Renal pelvis (tissue), 12 donors: ENCODE measurements at places on chromosomes 2 and 18.

- no peak for DNase-seq
Observed at GRCh38 chr18:9894454-9895068, 8.8 kb downstream of the TXNDC2 start.

DNA sequence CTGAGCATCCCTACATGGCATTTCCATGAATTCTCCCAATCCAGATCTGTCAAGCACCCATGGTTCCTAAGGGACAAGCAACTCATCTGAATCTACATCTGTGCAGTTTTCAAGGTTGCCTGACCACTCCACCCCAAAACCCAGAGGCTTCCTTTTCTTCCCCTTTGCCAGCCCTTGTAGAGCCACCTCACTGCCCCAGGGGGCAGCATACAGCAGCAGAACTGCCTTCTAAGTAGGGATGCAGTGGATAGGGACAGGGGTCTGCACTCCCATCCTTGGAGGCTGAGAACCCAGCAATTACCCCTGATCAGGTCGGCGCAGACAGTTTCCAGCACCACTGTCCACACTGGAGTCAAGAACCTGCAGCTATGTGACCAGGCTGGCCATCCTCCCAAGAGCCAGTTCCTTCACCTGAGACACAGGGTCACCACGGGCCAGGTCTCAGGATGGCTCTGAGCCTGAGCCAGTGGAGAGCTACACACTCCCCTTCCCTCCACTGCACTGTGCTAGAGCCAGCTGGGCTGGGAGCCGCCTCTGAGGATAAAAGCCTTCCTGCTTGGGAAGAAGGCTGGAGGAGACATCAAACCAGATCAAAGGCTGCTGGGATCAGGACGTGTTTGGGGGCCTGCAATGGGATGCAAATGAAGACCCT, 283.1 kb downstream of the CELF4 start:
- no peak for DNase-seq

DNA sequence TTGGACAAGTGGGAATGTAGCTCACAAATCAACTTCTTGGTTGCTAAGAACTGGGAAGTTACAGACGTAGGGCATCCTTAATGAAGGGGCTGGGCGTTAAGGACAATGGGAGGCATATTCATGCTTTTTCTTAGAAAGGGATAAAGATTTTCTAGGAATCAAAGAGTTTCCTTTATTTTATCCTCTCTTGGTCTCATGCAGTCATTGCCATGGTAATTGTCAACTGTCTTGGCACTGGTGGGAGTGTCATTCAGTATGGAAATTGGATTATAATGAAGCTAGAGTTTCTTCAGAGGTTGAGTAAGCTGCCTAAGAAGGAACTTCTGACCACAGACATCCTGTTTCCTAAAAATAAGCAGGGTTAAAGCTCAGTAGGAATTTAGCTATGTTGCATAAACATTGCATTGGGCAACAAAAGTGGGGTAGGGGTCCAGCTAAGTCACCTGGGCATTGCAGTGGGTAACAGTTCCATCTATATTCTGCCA, 114.0 kb downstream of the LYPD6B start:
- no peak for DNase-seq

- no peak for DNase-seq
Observed at GRCh38 chr2:25561136-25561850, 112.1 kb downstream of the DTNB start.

- no peak for DNase-seq
Observed at GRCh38 chr2:170365686-170366085, 187.7 kb downstream of the MYO3B start.

DNA sequence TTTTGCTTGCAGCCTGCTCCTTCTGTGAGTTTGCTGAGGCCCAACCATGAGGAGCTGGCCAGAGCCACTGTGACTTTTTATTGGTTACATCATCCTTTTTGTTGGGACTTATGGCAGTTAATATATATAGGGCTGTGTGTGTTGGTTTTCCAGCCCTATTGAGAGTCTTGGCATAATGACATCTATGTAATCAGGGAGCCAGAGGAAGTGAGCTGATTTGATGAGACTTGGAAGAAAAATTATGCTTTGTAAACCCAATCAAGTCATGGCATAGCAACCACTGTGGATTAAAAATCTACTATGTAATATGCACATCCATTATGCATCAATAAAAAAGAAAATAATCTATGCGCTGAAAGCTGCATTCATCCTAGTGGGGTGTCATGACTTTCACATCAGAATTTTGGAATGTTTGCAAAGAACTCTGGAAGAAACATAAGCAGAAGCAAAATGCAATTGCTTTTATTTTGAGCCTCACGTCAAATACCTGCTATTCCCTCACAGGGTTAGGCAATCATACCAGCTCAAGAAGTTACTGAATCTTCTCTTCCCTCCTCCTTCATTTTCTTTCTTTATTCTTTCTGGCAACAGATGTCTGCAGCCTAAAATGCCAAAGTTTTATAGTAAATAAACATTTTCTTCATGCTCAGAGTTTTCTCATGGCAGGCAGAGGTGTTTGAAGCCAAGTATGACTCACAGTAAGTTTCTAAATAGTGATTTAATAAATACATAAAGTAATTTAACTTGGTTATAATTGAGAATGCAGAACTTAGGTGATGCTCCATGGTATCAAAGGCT, 308.5 kb downstream of the KCNS3 start:
- DNase-seq = no peak

DNA sequence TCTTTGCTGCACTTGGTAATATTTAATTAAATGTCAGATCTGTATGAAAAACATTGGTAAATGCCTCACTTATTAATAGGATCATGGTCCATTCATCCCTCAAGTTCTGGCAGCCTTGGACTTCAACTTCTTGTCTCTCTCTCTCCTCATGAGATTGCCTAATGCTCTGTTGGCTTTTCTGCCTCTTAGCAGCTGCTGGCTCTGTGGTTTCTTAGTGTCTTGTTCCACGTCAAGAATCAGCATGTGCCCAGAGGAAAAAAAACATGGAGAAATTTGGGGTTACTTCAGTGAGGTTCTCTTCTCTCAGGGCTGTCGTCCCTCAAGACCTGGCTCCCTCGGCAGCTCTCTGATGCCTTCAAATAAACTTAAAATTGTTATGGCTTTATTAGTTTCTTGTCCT, 75.4 kb downstream of the TAF4B start:
- DNase-seq = no peak

DNA sequence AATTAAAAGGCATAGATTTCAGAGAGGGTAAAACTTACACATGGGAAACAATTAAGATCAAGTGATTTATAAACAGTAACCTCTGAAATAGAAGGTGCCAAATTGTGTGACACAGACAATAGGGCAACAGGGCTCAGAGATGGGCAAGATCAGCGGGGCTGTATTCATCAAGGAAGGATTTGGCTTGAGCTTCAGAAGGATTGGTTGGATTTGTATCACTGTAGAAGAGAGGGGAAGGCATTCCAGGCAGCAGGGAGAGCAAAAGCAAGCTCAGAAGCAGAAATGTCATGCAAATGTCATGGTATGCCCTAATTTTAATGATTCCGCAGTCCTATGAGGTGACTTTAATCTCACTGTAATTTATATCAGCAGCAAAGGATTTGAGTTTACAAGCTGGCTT, 415.0 kb upstream of the NRP2 start:
- no peak for DNase-seq

DNA sequence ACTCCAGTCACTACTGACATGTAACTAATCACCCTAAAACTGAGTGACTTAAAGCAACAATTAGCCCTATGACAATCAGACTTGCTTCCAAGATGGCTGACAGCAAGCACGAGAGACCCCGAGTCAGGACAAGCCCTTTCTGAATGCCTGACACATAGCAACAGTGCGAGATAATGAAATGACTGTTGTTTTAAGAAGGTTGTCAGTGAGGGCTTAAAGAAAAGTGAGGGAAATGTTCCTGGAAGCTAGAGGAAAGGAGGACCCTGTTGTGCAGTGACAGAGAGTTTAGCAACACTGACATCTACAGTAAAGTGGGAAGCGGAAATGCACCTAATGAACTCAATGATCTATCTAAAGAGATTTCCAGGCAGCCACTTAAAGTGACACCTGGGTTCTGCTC, 163.1 kb downstream of the STK39 start:
- no peak for DNase-seq

DNA sequence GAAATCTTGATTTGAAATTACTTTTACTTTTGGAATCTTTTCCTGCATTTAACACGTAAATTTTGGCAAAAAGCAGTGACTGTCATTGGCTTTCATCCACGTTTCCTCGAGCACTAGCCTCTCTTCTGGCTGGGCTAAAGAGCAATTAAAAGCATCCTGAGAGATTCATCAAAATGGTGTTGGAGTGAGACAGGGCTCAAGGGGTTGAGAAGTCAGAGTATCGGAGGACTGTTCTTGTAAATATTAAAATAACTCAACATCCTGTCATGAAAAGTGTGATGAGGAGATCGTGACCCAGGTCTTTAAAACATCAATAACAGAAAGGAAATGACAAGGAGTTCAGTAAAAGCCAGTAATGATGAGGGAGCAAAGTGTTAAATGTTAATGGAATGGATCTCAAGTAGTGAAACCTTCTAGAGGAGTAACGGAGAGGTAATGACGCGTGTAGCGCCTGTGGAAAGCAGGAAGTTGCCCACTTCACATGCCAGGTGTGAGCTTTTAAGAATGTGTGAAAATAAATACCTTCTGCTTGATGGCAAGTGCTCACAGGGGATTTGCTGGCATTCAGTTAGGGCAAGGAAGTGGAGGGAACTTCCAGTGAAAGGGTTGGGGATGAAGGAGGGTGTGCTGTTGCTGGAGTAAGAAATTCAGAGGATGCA, 754.4 kb downstream of the ADCYAP1 start:
- DNase-seq = peak; percentile 39

- DNase-seq = no peak
Observed at GRCh38 chr2:239725551-239725890, 299.6 kb downstream of the NDUFA10 start.

DNA sequence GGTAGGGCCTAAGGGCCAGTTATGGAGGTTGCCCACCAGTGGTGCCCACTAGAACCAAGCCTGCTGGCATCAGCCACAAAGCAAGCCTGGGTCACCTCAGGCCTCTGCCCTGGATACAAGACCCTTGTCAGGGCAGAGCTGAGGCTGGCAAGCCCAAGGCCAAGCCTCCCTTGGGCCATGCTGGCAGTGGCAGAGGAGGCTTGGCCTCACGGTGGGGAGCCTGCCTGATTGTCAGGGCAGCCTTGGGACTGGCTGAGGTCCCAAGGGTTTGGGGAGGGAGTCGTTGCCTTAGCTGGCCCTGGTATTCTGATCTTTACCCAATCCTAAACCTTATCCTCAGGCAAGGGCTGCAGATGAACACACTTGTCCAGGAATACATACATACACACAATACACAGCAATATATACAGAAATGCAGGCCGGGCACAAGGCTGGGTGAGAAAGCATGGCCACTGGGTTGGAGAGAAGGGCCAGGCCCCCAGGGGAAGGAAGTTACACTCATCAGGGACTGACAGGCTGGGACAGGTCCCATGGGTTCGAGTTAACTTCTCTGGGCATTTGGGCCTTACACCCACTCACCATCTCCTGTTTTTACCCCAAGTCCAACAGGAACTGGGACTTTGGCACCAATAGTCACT, 21.0 kb downstream of the CCT7 start:
- DNase-seq = no peak

GRCh38 chr18:77014538-77014937, 118.0 kb downstream of the MBP start:
- no peak for DNase-seq

DNA sequence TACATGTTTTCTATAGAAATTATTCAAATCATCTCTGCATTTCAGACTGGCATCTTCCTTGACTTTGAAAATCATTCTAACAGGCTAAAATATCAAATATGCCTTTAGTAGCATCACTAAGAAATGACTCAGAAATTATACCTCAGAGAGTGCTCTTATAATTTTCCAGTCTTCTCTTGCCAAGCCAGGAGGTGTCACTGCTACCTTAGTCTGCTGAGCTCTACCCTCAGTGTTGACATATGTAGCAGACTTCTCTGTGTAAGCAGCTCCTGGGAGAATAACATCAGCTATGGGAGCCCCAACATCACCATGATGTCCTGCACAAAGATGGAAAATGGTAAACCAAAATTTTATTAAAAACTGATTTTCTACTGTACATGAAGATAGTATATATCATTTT, 31.6 kb downstream of the NDUFS1 start:
- DNase-seq = no peak

GRCh38 chr2:15049096-15049993, 416.8 kb downstream of the LRATD1 start:
- DNase-seq = no peak

- DNase-seq = no peak
Observed at GRCh38 chr2:36650031-36650829, 46.3 kb upstream of the VIT start.

GRCh38 chr2:19873014-19873413, 28.8 kb downstream of the TTC32 start:
- no peak for DNase-seq

GRCh38 chr2:161096336-161096735, 63.9 kb upstream of the TANK start:
- peak; percentile 15 for DNase-seq

DNA sequence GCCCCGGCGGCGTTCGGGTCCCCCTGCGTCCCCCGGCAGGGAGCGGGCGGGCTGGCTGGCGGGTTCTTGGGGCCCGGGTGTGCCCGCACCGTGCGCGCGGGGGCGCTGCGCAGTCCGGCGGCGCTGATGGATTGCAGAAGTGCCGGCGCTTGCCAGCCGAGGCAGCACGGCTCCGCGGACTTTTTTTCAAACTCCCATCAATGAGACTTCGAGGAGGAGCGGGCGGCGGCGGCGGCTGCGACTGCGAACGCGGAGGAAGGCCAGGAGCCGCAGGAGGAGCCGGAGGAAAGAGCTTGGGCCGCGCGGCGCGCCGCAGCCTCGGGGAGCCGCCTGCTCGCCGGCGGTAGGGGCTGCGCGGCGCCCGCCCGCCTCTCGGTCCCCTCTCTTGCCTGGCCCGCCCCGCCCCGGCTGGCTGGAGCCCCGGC, at the start of gene GLI2:
GLI2 (plus strand) TSS at position 123 of the 425 bp plus-strand sequence. CDS start 61,453 bp downstream, outside the sequence.
- peak; percentile 85 for DNase-seq

DNA sequence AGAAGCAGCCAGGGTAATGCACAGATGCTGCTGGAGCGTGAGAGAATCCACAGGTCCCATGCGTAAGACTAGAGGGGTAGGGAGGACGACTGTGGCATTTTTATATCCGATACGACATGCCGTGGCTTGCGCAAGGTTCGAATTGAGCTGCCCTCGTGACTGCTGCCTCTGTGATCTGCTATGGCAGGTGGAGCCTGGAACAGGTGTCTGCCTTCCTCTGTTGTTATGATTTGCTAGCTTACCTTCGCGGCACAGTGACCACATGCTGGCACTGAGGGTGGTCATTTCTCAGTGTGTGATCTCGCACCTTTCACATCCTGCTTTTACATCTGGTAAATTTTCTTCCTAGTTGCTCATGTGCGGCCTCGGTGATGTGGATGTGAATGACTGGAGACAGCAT, 240.2 kb downstream of the ALPK2 start:
- no peak for DNase-seq

DNA sequence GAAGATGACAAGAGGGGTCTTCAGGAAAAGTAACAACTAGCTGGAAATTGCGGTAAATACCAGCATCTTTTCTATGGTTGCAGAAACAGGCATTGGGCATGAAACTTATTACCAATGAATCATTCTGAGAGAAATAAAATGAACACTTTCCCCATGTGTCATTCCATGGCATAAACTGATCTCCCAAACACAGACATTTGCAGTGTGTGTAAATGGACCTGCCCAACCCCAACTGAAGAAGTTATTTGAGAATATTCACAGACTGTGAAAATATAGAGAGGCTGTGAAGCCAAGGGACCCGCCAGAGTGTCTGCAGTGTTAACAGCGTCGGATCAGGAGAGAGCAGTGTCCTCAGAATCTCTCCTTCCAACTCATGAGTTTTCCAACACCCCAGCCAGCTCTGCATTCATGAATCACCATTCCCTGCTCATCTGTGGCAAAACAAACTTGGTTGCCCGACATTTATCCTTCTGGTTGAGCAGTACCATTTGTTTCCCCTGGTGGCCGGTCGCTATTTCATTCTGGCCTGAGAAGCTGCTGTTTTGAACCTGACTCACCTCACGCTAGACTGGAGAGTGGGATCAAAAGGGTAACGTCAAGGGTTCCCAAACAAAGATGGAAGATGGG, 238.4 kb downstream of the PID1 start:
- no peak for DNase-seq
